ENCODE measurements at places on chromosomes 6 and 20.

DNA sequence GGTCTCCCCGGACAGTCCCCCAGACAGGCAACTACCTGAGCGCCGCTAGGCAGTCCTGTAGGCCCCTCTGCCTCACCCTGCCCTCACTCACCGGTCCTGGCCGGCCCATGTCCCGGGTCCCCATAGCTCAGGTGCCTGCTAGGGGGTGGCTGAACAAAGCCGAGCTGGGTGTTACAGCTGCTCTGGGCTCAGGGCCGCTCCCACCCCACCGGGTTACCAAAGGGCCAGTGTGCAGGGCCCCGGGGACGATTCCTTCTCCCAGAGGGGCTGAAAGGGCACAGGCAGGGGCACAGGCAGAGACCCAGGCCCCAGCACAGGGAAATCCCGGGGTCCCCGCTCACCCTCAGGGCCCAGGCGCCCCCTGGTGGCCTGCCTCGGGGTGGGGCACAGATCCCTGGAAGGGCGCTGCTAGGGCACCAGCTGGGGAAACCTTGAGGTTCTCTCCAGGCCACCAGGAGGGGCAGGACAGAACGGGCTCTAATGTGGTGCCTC lies 118.4 kb downstream of the GRM4 start:
- no peak for DNase-seq

DNA sequence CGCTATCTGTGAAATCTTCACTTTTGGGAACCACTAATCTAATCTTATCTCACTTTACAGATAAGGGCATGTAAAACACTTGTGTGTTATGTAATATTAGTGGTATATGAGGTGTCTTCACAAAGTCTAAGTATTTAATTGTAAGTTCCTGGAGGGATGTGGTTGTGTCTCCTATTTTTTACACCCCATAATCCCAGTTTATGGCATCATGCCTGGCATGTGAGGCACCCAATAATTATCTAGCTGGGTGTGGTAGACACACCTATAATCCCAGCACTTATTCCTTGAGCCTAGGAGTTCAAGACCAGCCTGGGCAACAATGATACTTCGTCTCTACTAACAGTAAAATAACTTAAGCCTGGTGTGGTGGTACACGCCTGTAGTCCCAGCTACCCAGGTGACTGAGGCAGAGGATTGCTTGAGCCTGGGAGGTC lies 16.5 kb upstream of the TBCC start:
- DNase-seq, result no peak

DNA sequence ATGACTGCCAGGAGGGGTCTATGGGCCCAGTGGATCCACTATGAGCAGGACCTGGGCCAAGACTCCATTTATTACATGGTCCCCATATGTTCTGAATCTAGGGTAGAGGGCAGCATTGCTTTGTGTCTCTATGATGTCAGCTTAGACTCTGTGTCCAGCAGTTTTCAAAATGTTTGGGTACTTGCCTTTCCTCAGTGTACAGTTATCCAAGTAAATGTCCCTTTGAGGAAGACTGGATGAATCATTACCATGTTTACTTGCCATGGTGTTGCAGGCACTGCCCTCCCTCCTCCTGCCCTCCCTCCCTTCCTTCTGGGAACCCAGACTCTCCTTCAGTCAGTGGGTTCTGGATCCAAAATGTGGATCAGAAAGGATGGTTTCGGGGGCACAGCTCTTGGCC lies 108.6 kb downstream of the NRN1 start:
- no peak for DNase-seq

DNA sequence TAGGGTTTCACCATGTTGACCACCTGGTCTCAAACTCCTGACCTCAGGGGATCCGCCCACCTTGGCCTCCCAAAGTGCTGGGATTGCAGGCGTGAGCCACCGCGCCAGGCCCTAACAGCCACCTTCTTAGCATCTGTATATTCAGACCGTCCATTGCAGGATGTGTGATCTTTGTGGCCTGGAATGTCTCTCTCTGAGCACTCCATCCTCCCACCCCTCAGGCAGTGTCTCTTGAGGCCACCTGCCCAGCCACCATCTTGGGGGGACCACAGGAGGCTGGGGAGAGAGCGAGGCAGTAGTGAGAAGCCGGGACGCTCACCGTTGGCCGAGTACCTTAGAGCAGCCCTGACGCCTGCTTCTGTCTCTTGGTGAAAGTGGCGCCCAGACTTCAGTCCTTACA lies 18.8 kb downstream of the DNAJC5 start:
- DNase-seq, result no peak

- no peak for DNase-seq
Measured at GRCh38 chr6:164967102-164967501, 342.3 kb downstream of the C6orf118 start.

DNA sequence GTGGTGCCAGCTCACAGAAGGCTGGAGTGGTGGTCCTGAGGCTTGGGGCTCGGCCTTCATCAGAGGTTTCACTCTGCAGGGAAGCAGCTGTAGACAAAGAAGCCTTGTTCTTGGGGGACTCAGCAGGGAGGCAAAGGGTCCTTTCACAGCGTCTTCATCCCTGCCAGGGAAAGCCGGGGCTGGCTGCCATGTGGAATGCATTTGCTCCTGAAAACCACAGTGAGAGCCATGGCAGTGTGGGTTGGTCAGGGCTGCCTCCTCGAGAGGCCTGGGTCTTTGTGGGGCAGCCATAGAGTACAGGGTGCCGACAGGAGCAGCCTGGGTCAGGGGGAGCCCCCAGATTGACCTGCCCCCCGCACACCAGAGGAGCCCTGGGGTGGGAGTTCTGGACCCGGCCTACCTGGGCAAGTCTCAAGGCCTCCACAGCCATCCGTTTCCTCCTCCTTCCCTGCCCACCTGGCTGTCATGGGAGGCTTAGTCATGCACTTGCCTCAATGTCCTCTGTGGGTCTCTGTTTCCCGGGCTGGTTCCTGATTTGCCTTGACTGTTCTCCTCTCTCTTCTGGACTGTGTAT lies 144.0 kb downstream of the CDC5L start:
- no peak for DNase-seq

DNA sequence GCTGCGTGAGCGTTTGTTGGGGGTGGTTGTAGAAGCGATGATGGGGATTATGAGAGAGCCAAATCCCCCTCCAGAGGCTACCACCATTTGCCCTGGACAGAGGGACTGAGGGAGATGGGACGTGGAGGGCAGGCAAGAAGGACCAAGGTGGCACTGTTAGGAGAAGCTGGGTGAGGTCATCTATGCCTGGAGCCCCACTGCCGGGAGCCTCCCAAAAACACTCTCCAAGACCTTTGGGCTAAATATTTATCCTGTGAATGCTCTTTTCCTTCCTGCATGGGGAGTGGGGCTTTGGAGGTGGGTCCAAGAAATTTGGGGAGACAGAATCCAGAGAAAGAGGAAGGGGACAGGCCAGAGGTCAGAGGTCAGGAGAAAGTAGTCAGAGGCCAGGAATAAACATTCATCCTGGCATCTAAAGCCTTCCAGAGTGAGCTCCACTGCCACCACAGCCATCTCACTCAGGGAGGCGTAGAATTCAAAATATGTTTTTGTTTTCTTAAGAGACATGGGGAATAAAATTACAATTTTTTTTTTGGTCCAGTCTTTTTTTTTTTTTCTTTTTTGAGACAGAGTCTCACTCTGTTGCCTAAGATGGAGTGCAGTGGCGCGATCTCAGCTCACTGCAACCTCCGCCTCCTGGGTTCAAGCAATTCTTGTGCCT lies 17.8 kb upstream of the PTGIS start:
- no peak for DNase-seq
